GM19239 (cell line): ENCODE measurements at places on chromosomes 2 and 18.

- DNase-seq, result no peak
Measured at GRCh38 chr2:64861452-64862397, 127.5 kb upstream of the SLC1A4 start.

- no peak for DNase-seq
Measured at GRCh38 chr2:43075811-43076585, 150.4 kb downstream of the ZFP36L2 start.

DNA sequence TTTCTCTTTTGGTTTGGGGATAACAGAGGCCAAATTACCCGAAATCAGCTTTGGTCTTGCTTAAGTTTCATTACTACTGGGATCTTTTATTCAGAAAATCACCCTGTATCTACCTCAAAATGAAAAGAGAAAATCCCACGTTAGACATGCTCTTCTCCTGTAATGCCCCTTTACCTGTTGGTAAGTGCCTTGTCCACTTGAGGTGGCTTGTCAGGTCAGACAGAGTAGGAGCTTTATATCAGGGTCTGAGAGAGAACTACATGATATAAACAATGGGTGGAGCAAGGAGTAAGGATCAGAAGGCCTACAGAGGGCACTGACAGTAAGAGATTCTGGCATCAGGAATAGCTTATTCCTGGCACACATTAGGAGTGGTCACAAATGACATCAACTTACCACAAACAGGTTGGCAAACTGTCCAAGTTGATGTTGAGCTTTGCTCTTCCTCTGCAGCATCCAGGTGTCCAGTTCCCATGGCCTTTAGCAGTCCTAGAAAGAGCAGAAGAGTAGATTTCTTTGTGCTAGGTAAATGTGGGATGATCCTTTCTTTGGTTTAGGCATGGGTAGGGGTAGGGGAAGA, at the start of gene REG1B:
Gene REG1B, minus strand, starts transcription at position 209 of the 580 bp plus-strand sequence. CDS start 381 bp downstream, outside the sequence.
- no peak for DNase-seq

GRCh38 chr2:122231296-122231695, 475.8 kb downstream of the TSN start:
- no peak for DNase-seq

DNA sequence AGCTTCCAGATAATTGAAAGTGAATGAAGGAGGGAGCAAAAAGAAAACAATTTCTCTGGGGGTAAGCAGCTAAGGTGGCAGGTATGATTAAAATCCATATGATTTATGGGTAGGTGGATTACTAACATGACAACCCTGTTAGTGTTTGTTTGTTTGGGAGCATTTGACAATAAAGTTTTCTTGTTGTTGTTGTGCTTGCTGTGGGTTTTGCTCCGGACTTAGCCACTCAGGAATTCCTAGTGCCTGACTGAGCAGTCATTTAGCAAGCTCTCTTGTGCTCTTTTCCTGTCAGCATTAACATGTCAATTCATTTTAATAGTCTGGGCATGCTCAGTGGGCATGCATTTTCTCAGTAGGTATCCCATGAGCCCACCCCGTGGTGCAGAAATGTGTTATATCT, 674.8 kb upstream of the ZEB2 start:
- DNase-seq, result no peak

DNA sequence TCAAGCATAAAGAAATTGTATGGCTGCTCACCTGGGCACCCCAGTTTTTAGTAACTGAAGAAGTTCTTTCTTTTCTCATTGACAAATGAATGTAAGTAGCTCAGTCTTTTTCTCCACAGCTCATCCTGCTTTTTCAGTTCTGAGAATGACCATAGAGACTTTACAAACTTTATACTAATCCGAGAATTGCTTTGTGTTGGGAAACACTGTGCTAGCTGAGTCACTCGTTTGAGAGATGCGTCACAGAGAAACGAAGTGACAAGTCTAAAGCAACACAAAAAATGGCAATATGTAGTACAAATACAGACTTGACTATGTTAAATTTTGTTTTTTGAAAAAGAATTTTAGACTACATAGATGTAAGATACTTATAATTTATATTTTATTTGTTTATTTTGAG, 9.0 kb downstream of the LRRTM4 start:
- no peak for DNase-seq

- DNase-seq, result no peak
Measured at GRCh38 chr2:108223573-108223972, 16.2 kb upstream of the SULT1C3 start.

GRCh38 chr18:70299393-70299792, 10.5 kb downstream of the SOCS6 start:
- no peak for DNase-seq

GRCh38 chr18:23938901-23939341, 75.6 kb upstream of the TTC39C start:
- DNase-seq, result no peak
